ENCODE measurements at places on chromosomes 3 and 15. TPM values are rescaled to one million over a fixed set of nuclear protein-coding genes. Genes with fewer than 3 reads are reported as not detected.
A peak's percentile ranks its signal among the peaks of the same experiment; 100 is the strongest.

DNA sequence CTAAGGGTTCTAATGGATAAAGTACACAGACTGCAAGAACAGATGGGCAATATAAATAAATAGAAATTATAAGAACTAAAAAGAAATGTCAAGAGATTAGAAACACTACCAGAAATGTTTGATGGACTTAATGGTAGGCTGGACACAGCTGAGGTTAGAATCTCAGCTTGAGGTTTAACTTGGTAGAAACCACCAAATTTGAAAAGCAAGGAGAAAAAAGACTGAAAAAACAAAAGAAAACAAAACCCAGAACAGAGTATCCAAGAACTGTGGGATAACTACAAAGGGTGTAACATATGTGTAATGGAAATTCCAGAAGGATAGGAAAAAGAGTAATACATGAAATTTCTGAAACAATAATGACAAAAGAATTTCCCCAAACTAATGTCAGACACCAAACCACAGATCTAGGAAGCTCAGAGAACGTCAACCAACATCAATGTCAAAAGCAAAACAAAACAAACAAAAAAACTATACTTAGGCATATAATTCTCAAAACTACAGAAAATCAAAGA lies 35.0 kb downstream of the RFX7 start:
- no peak for DNase-seq

DNA sequence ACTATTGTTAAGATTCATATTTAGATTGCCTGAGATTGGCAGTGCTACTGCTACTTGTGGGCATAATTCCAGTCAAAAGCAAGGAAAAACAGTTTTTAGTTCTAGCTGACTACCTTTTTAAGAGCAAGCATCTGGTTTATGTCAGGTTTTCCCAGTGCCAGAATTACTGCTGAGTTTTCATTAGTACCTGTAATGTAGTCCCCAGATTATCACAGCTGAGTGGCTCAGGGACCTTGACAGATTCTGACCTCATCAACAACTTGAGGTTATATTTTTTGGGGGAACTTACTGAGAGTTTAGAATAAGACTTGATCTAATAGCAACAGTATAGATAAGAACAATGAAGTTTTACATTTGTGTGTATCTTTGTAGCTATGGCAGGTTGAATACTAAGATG lies 31.0 kb downstream of the NXPE3 start:
- no peak for DNase-seq

- peak; percentile 74 for DNase-seq
Observed at GRCh38 chr15:91947683-91948608, 94.4 kb downstream of the SLCO3A1 start.

DNA sequence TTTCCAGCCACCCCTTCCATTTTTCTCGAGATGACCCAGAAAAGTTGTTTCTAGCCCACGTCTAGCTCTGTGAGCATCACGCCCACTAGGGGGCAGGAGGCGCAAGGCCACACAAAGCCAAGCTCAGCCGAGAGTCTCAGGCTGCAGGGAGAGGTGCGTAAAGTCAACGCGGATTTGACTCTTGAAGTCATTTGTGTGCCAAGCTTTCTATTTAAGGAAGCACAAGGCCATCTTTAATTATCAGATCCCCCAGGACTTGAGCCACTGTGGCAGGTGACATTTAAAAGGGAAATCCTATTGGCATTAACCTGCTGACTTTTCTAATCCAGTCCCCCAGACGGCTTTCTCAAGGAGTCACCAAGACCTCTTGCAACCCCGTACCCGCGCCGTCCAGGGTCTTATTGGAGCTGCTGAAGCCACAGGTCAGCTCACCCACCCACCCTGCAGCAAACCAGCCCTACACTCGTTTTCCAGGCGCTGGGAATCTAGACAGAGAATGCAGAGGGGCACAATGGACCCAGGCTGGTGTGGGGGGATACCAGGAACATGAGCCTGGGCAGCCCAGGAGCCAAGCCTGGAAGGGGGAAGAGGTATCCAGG lies 62.1 kb downstream of the CAPN7 start:
- DNase-seq, result peak; percentile 92

GRCh38 chr3:173876476-173876875 lies 478.9 kb downstream of the NLGN1 start:
- DNase-seq, result no peak

DNA sequence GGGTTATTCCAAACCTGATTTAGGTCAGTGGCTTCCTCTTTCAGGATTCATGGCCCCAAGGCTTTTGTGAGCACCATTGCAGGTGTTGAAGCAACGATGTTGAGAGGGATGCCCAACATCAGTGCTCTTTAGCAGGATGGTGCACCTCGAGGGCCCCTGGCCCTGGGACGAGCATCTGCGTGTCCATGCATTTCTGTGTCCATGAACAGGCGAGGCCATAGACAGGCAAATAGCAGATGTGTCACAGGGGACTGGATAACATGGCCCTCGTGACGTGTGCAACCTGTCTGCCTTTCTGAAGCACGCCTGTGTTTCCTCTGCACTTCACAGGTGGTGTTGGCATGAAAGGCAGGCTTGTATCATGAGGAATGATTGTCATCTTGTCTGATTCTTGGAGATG lies 132.3 kb downstream of the SNRPN start:
- no peak for DNase-seq

GRCh38 chr3:40187945-40188344 lies 121.6 kb upstream of the EIF1B start:
- DNase-seq, result no peak

- no peak for DNase-seq
Observed at GRCh38 chr3:151293127-151293526, 14.8 kb upstream of the P2RY14 start.

DNA sequence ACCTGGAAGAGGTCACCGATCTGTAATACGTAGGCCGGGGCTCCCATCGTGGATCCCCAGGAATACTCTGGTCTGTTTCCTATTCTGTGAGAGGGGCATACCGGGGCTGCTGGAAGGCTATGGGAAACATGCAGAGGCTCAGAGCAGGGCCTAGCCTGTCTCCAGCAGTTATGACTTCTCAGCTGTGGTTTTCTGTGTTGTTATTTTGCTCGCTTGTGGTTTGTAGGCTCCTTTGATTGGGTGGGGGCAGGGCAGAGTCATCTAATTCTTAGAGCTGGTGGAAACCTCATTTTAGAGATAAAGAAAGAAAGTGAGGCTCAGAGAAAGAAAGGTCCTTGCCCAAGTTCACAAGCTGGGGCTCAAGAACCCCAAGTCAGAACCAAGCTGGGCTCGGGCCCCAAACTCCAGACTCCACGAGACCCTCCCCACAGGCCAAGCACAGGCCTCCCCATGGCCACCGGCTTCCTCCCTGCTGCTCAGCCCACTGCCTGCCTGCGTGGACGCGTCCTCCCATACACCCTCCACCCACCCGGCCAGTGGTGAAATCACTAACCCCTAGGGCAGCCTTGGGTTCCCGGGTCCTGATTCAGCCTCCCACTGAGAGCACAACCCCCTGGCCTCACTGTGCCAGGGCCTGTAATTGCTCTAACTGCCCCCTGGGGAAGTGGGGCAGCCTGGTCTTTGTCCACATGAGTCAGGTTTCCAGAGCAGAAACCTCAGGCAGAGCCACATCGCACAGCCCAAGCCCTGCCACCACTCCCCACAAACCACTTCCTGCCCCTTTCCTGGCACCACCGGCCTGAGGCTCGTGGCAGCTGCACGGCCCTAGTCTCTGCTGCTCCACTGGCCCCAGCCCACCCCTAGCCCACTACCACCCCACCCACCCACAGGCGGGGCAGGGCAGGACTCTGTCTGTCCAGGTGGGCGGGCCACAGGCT lies 270.8 kb downstream of the UACA start:
- peak; percentile 64 for DNase-seq

DNA sequence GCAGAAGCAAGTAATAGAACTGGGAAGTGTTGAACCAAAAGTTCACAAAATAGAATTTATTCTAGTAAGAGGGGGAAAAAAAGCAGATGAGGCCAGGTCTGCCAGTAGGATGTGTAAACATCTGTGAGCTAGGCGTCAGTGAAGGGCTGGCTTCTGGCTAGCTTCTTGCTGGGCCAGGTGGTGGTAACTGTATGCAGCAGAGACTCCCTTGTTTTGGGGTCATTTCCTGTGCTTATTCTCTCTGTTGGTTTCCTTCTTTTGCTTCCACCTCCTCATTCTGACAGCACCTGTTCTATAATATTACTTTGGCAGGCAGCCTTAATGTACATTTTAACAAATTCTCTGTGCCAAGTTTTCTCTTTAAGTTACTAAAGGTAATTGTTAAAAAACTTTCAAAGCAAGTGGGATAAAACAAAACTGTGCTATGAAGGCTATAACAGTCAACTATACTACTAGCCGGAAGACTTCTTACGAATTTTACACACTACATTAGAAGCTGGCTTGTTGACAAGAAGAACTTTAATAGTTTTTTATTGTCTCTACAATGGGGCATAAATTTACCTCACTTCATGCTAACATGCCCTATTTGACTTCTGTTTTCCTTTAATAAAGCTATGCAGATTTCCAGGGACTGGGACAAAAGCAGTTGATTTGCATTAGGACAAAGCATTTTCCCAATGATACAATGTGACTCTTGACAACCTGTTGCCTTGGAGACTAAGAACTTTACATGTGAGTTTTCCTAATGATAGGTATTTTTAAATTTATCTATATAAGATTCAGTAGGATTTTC lies 318.8 kb upstream of the NAALADL2 start:
- no peak for DNase-seq

- no peak for DNase-seq
Observed at GRCh38 chr3:63945558-63946096, 33.4 kb upstream of the SCAANT1 start.

DNA sequence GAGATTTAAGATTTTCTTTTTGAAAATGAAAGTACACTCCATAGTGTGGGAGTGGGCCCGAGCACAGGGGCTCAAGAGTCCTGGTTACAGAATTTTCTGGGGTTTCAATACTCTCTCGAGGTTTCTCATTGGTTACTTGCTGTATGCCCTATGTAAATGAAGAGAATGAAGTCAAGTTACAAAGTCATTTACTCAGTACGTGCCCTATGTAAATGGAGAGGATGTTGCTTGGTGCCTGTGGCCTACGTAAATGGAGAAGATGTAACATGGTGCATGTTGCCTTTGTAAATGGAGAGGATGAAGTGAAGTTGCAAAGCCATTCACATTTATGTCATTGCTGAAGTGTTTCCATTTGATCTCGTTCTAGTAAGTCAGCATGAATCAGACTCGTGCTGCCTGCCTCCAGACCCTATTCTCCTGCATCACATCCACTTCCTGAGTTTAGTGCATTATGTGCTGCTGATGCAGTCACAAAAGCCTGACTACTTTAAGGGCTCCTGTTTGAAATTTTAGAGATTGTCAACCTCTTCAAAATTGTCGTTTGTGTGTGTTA lies 302.0 kb downstream of the ZBBX start:
- no peak for DNase-seq

- DNase-seq, result no peak
Observed at GRCh38 chr3:158333736-158334135, 223.8 kb downstream of the RSRC1 start.

DNA sequence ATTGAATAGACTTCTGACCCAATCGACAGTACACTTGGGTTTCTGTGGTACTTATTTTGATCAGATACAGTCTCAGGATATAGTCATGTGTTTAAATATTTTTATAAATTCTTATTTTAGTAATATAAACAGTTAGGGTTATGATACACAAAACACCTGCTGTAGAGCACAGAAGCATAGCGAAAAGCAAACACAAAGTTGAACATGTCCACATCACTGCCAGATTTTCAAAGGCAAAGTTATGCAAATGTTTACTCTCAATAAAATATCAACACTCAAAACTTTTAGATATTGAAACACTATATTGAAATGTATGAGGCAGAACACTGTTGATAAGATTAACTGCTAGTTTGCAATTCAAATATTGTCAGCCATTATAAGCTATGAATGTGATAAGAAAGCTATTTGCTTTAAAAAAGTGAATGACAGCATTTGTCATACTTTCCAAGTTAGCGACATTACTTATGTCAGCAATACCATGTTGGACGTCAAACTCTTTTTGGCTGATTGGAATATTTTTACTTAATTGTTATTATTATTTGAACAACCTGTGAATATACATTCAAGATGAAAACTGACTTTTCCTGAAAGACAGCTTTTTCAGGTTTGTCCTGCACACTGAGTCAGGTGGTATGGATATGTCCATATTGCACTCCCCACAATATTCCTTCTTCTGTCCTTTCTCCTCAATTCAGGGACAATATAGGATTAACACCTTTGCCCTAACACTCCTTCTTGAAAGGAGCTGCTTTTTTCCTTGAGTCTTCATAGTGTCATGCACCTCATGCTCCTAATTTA lies 367.1 kb downstream of the EPHA3 start:
- DNase-seq, result no peak

DNA sequence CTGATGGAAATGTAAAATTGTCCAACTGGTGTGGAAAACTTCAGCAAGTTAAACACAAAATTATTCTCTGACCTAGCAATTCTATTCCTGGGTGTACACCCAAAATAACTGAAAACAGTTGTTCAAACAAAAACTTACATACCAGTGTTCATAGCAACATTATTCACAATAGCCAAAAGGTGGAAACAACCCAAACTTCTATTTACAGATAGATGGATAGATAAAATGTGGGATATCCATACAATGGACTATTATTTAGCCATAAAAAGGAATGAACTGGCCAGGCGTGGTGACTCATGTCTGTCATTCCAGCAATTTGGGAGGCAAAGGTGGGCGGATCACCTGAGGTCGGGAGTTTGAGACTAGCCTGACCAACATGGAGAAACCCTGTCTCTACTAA lies 6.9 kb upstream of the VWA5B2 start:
- no peak for DNase-seq

GRCh38 chr3:191131305-191131704 lies 67.7 kb upstream of the OSTN start:
- no peak for DNase-seq

DNA sequence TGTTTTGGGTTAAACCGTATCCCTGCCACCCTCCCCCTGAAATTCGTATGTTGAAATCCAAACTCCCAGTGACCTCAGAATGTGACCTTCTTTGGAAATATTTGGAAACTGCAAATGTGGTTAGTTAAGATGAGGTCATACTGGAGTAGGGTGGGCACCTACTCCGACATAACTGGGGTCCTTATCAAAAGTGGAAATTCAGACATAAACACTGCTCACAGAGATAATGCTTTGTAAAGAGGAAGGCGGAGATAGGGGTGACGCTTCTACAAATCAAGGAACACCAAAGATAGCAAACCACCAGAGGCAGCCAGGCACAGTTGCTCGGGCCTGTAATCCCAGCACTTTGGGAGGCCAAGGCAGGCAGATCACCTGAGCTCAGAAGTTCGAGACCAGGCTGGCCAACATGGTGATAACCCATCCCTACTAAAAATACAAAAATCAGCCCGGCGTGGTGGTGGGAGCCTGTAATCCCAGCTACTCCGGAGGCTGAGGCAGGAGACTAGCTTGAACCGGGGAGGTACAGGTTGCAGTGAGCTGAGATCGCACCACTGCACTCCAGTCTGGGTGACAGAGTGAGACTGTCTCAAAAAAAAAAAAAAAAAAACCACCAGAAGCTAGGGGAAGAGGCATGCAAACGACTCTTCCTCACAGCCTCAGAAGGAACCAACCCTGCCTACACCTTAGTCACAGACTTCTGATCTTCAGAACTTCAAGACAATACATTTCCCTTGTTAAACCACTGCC lies 51.1 kb upstream of the CHD2 start:
- no peak for DNase-seq

GRCh38 chr3:89847955-89848354 lies 740.5 kb downstream of the EPHA3 start:
- no peak for DNase-seq

The TTLL13 gene
- 0.20 TPM for total RNA-seq

The NR1D2 gene
- 57.0 TPM for total RNA-seq

The CYP11A1 gene
- total RNA-seq, result 0.55 TPM

The RLBP1 gene
- not detected for total RNA-seq

The DYNLT2B gene
- total RNA-seq, result 1.9 TPM

The ARHGEF26 gene
- 1.4 TPM for total RNA-seq

The NSMCE3 gene
- 6.8 TPM for total RNA-seq

The A4GNT gene
- not detected for total RNA-seq

The SERP1 gene
- total RNA-seq, result 23.0 TPM

The BAHD1 gene
- 18.1 TPM for total RNA-seq

The MOBP gene
- total RNA-seq, result not detected
